Tibial nerve (tissue), 4 donors: ENCODE measurements at places on chromosomes 3 and 15. TPM values are rescaled to one million over a fixed set of nuclear protein-coding genes. Genes with fewer than 3 reads are reported as not detected.

DNA sequence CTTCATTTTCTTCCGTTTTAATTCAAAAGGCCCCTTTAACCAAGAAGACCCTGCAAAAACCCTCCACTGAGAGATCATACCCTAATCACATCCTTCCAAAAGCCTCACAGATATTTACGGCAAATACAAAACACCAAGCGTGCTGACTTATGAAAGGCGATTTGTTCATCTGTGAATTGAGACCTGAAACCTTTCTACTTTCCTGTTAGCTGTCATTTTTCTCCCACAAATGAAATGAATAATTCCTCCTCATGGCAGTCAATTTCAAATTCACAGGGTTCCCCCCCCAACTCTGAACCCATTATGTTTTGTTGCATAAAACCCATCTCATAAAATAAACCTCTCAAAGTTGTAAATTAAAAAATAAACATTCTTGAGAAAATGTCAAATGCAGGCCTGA is 149.6 kb downstream of the PDZRN3 start:
- DNase-seq, result no peak

ACKR4 gene
- total RNA-seq, result not detected

GOLGA8M gene
- total RNA-seq, result 6.6 TPM

IRAK2 gene
- 5.3 TPM for total RNA-seq

DNA sequence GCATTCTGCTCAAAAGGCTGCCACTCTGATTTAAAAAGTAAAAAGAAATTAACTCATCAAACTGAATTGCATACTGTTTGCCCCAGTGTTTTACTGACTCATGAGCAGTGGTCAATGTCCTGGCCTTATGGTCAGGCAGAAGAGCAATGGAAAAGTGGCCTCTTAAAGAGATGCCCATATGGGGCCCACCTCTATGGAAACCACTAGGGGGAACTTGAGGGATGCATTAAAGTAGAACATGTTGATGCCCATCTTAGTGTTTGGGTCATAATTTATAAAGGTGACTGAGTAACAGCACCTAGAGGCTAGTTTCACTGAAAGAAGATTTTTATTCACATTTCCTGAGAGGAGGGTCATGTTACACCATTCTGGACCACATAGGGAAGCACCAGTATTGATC is 66.5 kb upstream of the RNU6-1 start:
- no peak for DNase-seq

DNA sequence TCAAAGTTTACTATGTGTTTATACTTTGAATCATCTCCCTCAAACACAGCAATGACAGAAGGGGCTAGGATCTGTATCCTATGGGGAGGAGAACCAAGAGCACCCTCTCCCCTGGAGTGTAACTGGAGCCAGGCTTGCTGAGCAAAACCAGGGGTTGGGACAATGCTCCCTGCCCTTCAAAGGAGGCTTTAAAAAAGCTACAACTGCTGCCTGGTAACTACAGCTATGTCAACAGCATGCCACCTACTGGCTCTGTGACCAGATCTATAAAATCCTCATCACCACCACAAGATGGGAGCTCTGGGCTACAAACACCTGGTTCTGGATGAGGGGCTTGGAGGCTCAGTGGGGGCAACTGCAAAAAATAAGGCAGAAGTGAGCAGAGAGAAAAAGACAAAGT is 61.9 kb downstream of the ANO10 start:
- DNase-seq, result no peak

EIF4E3 gene
- total RNA-seq, result 18.4 TPM

DNA sequence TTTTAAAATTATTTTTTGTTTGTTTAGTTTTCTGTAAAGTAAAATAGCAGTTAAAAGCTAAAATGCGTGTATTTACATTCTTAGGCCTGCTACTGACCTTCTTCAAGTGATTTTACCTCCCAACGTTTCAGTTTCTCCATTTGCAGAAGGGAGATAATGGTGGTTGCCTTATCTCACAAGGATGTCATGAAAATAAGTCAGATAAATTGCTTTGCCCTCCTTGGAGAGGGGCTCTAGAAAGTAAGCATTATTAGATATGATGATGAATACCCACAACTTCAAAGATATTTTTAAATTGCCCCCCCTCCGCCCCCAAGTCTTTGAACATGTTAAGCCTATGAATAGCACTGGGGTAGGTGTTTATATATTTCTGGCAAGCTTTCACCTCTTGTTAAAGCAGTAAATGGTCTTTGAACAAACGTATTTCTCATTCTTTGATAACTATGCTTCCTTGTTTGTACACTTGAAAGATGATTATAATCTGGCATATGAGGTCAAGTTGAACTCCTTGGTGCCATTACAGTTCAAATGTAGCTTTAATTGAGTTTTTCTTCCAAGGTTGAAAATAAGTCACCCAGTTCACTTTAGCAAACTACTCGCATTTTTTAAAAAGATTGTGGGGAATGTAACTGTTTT is 6.4 kb downstream of the TERC start:
- DNase-seq, result no peak

GRCh38 chr3:98890181-98890835 is 11.2 kb downstream of the DCBLD2 start:
- DNase-seq, result no peak

DNA sequence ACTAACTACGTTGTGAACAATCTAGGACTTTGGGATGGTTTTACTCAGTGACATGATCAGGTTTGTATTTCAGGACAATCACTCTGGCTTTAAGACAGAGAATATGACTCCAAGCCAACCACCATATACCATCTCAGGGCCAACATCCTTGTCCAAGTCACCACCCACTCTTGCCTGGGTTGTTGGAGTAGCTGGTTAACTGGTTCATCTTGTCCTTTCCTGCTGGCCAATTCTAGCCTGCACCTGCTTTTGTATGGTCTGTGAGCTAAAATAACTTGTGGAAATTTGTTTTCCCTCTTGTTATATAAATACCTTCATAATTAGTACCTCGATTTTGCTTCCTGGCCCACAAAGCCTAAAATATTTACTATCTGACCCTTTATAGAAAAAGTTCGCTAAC is 306.8 kb upstream of the STT3B start:
- no peak for DNase-seq

DNA sequence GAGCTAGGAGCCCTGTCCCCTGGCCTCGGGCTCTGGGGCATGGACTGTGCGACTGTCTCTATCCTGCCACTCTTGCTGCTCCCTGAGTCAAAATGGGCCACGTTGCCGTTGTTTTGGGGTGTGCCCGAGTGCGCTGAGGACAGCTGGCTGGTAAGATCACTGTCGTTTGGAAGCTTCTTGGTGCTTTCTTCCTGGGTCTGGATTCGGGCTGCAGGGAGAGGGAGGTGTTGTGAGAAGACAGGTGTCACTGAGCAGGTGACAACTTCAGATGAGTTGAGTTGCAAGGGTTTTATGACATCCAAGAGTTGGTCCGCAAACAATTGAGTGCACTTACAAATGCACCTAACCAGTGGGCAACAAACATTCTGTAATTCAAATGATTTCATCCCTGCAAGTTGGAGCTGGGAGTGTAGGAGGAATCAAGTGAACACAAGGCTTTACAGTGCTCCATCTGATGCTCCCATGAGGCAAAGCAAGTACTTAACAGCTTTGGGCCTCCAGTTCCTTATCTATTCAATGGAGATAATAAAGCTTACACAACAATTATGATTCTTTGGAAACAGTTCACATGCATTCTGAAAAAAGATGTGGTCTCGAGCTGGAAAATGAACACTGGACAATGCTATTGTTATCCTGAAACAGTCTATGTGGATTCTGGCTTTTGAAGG is 11.0 kb upstream of the STARD5 start:
- no peak for DNase-seq

GRCh38 chr15:27179789-27180188 is 208.8 kb downstream of the GABRG3 start:
- no peak for DNase-seq

GRCh38 chr15:31932576-31932975 is 97.7 kb upstream of the CHRNA7 start:
- no peak for DNase-seq

DNA sequence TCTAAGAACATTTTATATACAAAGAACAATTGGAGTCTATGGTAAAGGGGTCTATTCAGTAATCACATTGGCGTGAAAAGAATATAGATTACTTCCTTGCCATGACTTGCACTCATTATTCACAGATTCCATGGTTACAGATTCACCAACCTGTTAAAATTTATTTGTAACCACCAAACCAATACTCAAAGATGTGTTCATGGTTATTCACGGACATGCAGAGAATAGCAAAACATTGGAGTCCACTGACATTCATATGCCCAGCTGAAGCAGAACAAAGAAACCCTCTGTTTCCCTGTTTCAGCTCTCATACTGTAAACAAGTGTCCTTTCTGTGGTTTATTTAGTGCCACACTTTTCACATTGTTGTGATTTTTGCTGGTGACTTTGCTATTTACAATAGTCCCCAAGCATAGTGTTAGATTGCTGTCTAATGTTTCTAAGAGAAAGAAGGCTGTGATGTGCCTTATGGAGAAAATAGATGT is 185.8 kb upstream of the TTC14 start:
- DNase-seq, result no peak

DNA sequence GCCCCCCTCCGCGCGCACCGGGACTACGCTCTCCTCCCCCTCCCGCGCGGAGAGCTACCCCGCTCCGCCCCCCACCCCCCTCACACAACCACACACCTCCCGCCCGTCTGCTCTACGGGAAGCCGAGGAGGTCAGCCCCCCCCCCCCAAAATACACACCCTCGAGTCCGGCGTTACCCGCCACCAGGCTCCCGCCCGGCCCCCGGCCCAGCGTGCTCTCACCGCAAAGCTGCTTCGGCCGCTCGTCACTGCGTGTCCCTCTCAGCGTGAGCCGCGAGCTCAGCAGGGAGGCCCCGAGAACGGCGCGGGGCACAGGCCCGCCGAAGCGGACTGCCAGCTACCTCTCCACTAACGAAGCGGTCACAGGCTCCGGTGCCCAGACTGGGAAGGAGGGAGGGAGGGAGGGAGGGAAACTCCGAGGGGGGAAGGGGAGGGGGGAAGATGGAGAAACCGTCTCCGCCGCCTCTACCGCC is 252 bp downstream of the SIN3A start:
- DNase-seq, result no peak

- no peak for DNase-seq
Observed at GRCh38 chr3:171472552-171472951, 12.3 kb upstream of the TNIK start.

GRK7 gene
- 0.30 TPM for total RNA-seq

GRCh38 chr3:60469481-60469880 is 781.8 kb downstream of the FHIT start:
- no peak for DNase-seq

HHLA2 gene
- not detected for total RNA-seq

GRCh38 chr3:29317659-29318173 is 36.8 kb downstream of the RBMS3 start:
- DNase-seq, result no peak

- DNase-seq, result no peak
Observed at GRCh38 chr3:187798126-187798525, 52.9 kb upstream of the BCL6 start.

GRCh38 chr3:128971421-128972100 is 22.3 kb downstream of the CFAP92 start:
- no peak for DNase-seq

- DNase-seq, result no peak
Observed at GRCh38 chr3:114456742-114457141, 162.9 kb downstream of the TIGIT start.

- DNase-seq, result no peak
Observed at GRCh38 chr3:84601303-84601702, 357.5 kb upstream of the CADM2 start.

- DNase-seq, result no peak
Observed at GRCh38 chr3:127552038-127552437, 38.5 kb downstream of the TPRA1 start.

DNA sequence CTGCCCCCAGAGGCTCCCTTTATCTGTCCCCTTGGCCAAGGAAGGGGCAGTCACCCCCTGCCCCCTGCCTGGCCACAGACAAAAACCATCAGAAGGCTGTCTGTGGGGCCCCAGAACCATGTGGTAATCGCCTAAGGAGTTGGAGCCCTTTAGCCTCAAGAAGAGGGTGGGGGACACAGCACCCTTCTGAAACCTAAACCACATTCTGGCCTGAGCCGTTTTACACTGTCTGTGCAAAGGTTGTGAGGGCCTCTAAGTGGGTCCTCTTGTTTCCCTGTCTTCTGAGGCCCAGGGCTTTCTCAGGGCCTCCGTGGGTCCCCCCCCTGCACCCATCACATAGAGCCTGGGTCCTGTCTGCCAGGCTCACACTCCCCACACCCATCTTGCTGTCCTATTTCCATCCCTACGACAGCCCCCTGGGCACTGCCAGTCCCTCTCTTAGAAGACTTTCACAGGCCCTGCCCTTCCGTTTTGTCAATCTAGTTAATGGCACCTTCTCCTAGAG is 17.9 kb upstream of the RPUSD3 start:
- no peak for DNase-seq

DNA sequence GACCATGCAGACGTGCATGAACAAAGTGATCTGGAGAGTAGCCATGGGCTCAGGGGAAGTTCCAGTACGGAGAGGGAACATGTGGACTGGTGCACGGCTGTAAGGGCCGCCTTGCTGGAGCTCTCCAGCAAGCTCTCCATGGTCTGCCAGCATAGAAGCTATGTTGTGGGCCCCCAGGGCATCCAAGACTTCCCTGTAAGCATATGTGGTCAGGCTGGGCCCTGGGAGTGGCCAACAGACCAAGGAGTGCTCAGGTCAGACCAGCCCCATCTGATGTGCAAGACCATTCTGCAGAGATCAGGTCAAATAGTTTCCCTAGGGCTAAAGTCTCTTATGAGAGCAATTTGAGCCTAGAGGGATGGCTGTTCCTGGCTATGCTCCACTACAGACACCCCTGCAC is 110.1 kb upstream of the DAZL start:
- no peak for DNase-seq

- no peak for DNase-seq
Observed at GRCh38 chr15:51038162-51038973, 56.3 kb downstream of the TNFAIP8L3 start.

DNA sequence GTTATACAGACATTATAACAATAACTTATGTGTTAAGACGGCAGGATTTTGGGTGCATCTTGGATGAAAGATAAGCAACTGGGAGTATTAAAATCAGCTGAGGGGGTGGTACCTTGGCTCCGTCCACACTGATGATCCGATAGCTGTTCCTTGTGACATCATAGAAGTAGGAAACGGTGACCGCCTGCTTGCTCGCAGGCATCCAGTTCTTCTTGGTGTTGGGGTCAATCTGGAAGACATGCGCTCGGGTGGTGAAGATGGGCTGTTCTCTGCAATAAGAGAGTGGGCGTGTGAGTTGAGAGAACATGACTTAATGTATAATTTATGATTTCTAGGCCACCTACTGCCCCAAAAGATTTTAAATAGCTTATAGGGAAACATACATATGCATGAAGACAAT is 59.9 kb downstream of the HOMER2 start:
- no peak for DNase-seq

C3orf70 gene
- total RNA-seq, result 8.8 TPM

PLSCR2 gene
- total RNA-seq, result not detected
